ENCODE measurements at places on chromosomes 3 and 15. TPM values are rescaled to one million over a fixed set of nuclear protein-coding genes. Genes with fewer than 3 reads are reported as not detected.

The PCBP4 gene
- 160 TPM for total RNA-seq

The GABRG3 gene
- 0.24 TPM for total RNA-seq

The SLC38A3 gene
- 44.7 TPM for total RNA-seq

The RFX7 gene
- total RNA-seq, result 36.5 TPM

The ADGRG7 gene
- 1.4 TPM for total RNA-seq

The GPR15 gene
- not detected for total RNA-seq

The UBA5 gene
- 40.9 TPM for total RNA-seq

The PLXNB1 gene
- total RNA-seq, result 543 TPM

The GXYLT2 gene
- total RNA-seq, result 7.4 TPM

The SNTN gene
- total RNA-seq, result not detected

The ARL14 gene
- 1.00 TPM for total RNA-seq
